ENCODE measurements at places on chromosomes 6 and 20.

DNA sequence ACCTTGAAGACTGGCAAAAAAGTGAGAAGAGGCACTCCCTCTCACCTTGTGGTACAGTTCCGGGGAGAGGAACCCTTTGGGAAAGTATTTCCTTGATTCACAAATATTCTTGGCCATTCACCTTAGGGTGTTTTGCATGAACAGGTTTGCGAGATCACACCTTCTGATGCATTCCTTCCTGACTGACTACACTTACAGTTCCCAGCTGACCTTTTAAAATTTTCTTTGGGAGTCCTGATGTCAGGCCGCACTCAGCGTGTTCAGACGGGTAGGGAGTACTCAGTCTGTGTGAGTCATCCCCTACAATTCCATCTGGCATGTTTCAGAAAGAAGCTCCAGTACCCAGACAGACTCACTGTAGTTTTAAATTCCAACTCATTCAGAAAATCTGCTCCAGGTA, 1.7 kb downstream of the ADGRF4 start:
- no peak for DNase-seq

DNA sequence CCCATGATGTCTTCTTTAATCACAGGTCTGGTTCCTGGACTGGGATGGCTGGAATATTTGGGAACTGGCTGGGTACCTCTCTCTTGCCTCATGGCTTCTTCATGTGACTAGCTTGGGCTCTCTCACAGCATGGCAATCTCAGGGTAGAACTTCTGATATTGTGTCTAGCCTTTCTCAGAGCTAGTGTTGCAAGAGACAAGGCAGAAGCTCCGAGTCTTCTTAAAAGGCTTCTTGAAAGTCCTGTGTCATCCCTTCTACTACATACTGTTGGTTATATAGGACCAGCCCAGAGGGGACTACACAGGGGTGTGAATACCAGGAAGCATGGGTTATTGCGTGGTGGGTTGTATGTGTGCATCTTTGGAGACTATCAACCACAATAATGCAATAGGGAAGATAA, 23.3 kb downstream of the BCAS1 start:
- no peak for DNase-seq

- no peak for DNase-seq
These were observed 106.3 kb downstream of the SCML4 start for GRCh38 chr6:107717781-107718180.

- no peak for DNase-seq
These were observed 64.0 kb upstream of the SNX9 start for GRCh38 chr6:157759028-157759427.

GRCh38 chr6:136526196-136526930, 23.9 kb downstream of the MAP7 start:
- DNase-seq, result peak; percentile 58

GRCh38 chr6:127302728-127303660, 36.3 kb downstream of the RNF146 start:
- DNase-seq, result peak; percentile 8

Measured in DMS153 (cell line).